GM23248 (cell line): ENCODE measurements at places on chromosomes 5 and 9.

GRCh38 chr9:21450733-21451394, 10.6 kb downstream of the IFNA1 start:
- H3K36me3 ChIP-seq = peaks cover 14% of the 10 kb centered on the region
- H3K27ac ChIP-seq = peak overlapping the region; percentile 18
- no peaks in the 10 kb centered on the region for H3K27me3 ChIP-seq
- peaks cover 47% of the 10 kb centered on the region for H3K4me1 ChIP-seq
- no peak overlapping the region for H3K4me3 ChIP-seq

DNA sequence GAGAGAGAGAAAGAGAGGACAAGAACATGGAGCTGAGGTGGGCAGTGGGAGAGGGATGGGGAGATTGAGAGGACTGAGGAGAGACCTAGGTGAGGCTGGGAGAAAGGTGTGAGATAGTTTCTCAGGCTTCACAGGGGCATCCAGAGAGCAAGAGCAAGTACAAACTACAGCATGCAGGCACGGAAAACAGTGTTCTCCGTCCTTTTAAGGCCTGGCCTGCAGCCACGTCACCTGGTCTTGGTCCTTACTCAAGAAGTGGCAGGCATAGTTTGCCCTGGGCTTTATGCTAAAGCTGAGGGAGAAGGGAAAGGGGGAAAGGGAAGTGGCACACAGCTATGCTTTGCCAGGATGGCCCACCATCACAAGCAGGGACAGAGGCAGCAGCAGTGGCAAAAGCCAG, 65.7 kb downstream of the SIL1 start:
- H3K36me3 ChIP-seq = no peaks in the 10 kb centered on the region
- H3K27me3 ChIP-seq = no peaks in the 10 kb centered on the region
- H3K27ac ChIP-seq = no peak overlapping the region
- H3K4me1 ChIP-seq = peaks cover 14% of the 10 kb centered on the region
- no peak overlapping the region for H3K4me3 ChIP-seq
- DNase-seq = no peak

- no peaks in the 10 kb centered on the region for H3K27me3 ChIP-seq
- H3K27ac ChIP-seq = no peak overlapping the region
- no peak overlapping the region for H3K4me3 ChIP-seq
- H3K4me1 ChIP-seq = 0 out of 2 replicates have a peak, but pooled peaks cover 6% of the 10 kb centered on the region
These were observed 7.6 kb downstream of the IL9 start for GRCh38 chr5:135887881-135888614.

GRCh38 chr9:99485459-99485858, 263.4 kb downstream of the SEC61B start:
- no peak overlapping the region for H3K27ac ChIP-seq
- H3K4me3 ChIP-seq = no peak overlapping the region
- peak; percentile 74 for DNase-seq
- peaks cover 12% of the 10 kb centered on the region for H3K4me1 ChIP-seq
- no peaks in the 10 kb centered on the region for H3K36me3 ChIP-seq

GRCh38 chr5:15384581-15384980, 115.4 kb upstream of the FBXL7 start:
- H3K27ac ChIP-seq = no peak overlapping the region
- no peaks in the 10 kb centered on the region for H3K4me1 ChIP-seq
- peaks cover 14% of the 10 kb centered on the region; the same call in 1 of the 2 replicates for H3K27me3 ChIP-seq
- no peaks in the 10 kb centered on the region for H3K36me3 ChIP-seq
- no peak for DNase-seq
